ENCODE measurements at places on chromosomes 7 and 10.
A peak's percentile ranks its signal among the peaks of the same experiment; 100 is the strongest.

GRCh38 chr7:82729172-82730030, 285.8 kb upstream of the CACNA2D1 start:
- DNase-seq = peak; percentile 49

GRCh38 chr10:101014966-101015581, 15.5 kb downstream of the LZTS2 start:
- peak; percentile 59 for DNase-seq

DNA sequence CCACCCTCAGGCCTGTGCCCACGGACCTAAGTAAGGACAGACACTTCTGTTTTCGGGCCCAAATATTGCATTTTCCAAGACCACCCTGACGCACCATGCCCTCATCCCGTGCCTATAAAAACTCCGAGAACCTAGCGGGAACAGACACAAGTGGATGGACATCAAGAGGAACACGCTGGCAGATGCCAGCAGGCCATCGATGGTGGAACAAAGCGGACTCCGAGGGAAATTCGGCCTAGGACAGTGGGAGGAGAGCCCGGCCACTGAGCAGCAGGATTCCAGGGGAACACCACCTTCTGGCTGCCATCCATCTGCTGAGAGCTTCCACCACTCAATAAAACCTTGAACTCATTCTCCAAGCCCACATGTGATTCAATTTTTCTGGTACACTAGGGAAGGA, 243.6 kb upstream of the ZWINT start:
- DNase-seq = no peak

DNA sequence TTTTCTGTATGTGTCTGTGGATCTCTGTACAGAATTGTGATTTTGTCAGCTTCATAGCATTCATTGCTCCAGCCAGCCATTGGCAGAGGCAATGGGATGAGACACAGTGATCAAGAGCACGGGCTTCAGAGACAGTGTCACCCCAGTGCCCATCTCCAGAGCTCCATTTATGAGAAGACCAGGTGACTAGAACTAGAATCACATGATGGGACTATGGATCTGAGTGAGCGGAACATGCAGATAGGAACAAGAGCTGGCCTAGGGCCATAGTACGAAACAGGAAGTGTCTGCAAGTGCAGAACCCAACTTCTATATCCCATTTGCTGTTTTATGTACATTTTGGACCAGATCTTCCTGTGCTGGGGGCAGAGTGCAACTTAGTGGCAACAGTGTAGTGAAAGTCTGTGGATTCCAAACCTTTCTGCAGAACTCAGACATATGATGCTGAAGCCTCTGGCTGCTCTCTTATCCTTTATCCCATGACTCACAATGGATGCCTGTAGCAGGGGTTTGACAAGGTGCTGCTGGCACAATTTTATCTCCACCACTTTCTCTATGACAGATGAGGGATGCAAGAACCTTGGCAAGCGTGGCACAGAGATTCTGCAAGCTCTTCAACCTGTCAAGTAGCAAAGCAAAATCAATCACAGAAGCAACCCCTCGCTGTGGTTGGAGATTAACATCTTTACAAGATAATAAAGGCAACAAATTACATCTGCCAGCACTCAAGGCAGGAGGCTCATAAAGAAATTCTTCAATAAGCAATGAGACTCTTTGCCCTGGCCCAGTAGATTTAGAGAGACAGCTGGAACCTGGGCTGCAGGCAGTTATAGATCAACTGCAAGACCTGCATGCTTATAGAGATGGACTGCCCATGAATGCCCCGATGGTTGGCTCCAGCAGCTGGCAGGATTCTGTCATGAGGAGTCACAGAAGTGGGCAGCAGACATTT, 681.3 kb downstream of the TNS3 start:
- no peak for DNase-seq

Measured in GM03348 (cell line).